CD8-positive, alpha-beta memory T cell (primary cell): ENCODE measurements at places on chromosomes 13 and 19. TPM values are rescaled to one million over a fixed set of nuclear protein-coding genes. Genes with fewer than 3 reads are reported as not detected.
A peak's percentile ranks its signal among the peaks of the same experiment; 100 is the strongest.

- no peaks in the 10 kb centered on the region for H3K36me3 ChIP-seq
- DNase-seq = no peak
- H3K27ac ChIP-seq = no peak overlapping the region
- H3K4me1 ChIP-seq = no peaks in the 10 kb centered on the region
These were observed 60.0 kb downstream of the ZAR1L start for GRCh38 chr13:32254916-32255723.

DNA sequence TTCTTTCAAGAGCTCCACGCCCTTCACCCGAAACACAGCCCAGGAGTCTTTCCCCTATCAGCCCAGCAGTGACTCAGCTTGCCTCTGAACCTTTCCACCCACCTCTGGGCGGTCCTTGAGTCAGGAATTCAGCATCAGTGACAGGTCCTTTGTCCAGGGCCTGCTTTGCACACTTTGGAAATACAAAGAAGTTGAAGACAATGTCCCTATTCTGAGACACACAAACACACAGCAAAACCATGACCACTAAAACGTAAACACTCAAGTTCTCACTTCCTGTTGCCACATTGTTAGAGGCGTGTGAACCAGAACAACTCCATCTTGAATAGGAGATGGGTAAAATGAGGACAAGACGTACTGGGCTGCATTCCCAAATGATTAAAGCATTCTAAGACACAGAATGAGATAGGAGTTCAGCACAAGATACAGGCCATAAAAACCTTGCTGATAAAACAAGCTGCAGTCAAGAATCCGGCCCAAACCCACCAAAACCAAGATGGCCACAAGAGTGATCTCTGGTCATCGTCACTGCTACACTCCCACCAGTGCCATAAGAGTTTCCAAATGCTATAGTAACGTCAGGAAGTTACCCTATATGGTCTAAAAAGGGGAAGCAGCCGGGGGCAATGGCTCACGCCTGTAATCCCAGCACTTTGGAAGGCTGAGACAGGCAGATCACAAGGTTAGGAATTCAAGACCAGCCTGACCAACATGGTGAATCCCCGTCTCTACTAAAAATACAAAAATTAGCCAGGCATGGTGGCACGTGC is 49.2 kb upstream of the ATP12A start:
- H3K4me1 ChIP-seq = peaks cover 17% of the 10 kb centered on the region
- no peaks in the 10 kb centered on the region for H3K36me3 ChIP-seq
- no peak overlapping the region for H3K27ac ChIP-seq
- H3K27me3 ChIP-seq = no peaks in the 10 kb centered on the region
- H3K4me3 ChIP-seq = no peak overlapping the region

DNA sequence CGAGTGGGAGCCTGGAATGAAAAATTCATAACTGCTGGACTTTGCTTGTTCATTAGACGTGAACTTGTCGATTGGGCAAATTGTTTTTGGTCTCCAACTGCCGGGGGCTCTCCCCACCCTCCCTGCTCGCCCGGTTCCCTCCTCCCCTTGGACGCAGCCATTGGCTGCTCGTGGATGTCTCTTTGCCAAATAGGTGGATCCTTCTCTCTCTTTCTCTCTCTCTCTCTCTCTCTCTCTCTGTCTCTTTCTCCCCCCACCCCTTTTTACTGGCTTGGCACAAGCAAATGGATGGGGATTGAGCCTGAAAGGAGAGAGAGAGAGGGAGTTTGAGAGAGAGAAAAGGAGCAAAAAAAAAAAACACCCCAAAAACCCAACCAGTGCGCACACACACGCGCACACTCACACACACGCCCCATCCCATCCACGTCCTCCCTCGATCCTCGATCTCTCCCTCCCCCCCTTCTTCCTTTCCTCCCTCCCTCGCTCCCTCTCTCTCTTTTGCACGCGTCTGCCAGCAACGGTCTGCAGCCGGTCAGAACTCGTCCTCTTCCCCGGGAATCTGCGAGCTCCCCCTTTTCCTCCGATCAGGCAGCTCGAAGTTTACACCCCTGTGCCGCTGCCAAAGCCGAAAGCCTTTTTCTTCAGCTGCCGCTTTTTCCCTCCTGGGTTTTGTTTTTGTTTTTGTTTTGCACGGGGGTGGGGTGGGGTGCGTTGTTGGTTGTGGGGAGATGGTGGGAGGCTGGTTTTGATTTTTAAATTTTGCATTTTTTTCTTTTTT is 27.8 kb downstream of the NFIX start:
- peaks cover 21% of the 10 kb centered on the region for H3K27me3 ChIP-seq
- H3K36me3 ChIP-seq = no peaks in the 10 kb centered on the region
- no peak for DNase-seq
- peaks cover 20% of the 10 kb centered on the region for H3K4me1 ChIP-seq
- peak overlapping the region; percentile 45 for H3K4me3 ChIP-seq

- H3K4me3 ChIP-seq = peak overlapping the region; percentile 94
- H3K27me3 ChIP-seq = no peaks in the 10 kb centered on the region
These were observed 1.2 kb downstream of the LYPD3 start for GRCh38 chr19:43464134-43464775.

DNA sequence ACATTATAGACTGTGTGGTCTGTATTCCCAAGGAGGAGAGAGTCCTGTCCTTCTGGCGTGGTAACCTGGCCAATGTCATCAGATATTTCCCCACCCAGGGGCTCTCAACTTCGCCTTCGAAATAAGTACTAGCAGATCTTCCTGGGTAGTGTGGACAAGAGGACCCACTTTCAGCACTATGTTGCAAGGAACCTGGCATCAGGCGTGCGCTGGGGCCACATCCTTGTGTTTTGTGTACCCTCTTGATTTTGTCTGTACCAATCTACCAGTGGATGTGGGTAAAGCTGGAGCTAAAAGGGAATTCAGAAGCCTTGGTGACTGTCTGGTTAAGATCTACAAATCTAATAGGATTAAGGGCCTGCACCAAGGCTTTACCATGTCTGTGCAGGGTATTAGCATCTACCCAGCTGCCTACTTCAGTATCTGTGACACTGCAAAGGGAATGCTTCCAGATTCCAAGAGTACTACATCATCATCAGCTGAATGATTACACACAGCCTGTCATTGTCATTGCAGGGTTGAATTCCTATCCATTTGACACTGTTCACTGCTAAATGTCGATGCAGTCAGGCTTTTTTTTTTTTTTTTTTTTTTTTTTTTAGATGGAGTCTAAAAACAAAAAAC is 148.0 kb downstream of the PRR20E start:
- H3K27ac ChIP-seq = no peak overlapping the region
- H3K4me3 ChIP-seq = no peak overlapping the region
- no peak for DNase-seq
- no peaks in the 10 kb centered on the region for H3K27me3 ChIP-seq

DNA sequence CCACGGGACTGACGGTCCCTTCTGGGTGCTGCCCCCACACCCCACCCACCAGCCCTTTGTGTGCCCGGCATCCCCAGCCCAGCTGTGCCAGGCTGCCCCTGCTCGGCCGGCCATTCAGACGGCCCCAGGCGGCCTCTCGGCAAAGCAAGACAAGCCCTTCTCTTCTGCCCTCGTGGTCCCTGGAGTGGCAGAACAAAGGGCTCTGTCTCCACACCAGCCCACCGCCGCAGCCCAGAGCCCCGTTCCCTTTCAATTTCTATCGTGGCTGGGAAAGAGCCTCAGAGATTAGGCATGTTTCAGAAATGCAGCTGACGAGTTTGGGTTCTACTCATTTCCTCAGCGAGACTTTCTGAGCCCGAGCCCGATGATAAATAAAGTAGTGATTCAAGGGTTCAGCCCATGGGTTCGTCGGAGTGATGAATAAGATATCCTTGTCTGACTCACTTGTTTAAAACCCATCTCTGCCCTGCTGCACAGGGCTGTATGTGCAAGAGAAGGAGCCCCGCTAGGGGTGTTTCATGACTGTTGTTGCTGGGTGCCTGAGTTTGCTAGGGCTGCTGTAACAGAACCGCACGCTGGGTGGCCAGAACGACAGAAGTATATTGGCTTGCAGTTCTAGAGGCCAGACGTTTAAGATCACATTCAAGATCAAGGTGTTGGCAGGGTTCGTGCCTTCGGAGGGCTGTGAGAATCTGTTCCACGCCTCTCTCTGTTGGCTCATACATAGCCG is 4.3 kb downstream of the MYO9B start:
- no peaks in the 10 kb centered on the region for H3K36me3 ChIP-seq
- peak overlapping the region; percentile 29 for H3K4me3 ChIP-seq
- no peak overlapping the region for H3K27ac ChIP-seq
- peak; percentile 51 for DNase-seq
- no peaks in the 10 kb centered on the region for H3K27me3 ChIP-seq

The PSG4 gene
- total RNA-seq = not detected

The MAST1 gene
- total RNA-seq = 0.38 TPM

The ZNF430 gene
- 18.7 TPM for total RNA-seq

The ZNF442 gene
- 2.5 TPM for total RNA-seq

The IGLON5 gene
- total RNA-seq = 0.09 TPM

The ALOX5AP gene
- 21.7 TPM for total RNA-seq

The NLRP12 gene
- total RNA-seq = not detected

The BRME1 gene
- 8.2 TPM for total RNA-seq

The ATP8A2 gene
- total RNA-seq = 0.58 TPM

The FBXW9 gene
- 8.1 TPM for total RNA-seq
